ENCODE measurements at places on chromosomes 2 and 18.

GRCh38 chr2:219886615-219887014, 259.2 kb downstream of the SLC4A3 start:
- DNase-seq = no peak

- DNase-seq = no peak
Observed at GRCh38 chr18:72908181-72908580, 40.4 kb upstream of the NETO1 start.

GRCh38 chr2:170886386-170886785, 42.7 kb upstream of the GORASP2 start:
- DNase-seq = no peak

DNA sequence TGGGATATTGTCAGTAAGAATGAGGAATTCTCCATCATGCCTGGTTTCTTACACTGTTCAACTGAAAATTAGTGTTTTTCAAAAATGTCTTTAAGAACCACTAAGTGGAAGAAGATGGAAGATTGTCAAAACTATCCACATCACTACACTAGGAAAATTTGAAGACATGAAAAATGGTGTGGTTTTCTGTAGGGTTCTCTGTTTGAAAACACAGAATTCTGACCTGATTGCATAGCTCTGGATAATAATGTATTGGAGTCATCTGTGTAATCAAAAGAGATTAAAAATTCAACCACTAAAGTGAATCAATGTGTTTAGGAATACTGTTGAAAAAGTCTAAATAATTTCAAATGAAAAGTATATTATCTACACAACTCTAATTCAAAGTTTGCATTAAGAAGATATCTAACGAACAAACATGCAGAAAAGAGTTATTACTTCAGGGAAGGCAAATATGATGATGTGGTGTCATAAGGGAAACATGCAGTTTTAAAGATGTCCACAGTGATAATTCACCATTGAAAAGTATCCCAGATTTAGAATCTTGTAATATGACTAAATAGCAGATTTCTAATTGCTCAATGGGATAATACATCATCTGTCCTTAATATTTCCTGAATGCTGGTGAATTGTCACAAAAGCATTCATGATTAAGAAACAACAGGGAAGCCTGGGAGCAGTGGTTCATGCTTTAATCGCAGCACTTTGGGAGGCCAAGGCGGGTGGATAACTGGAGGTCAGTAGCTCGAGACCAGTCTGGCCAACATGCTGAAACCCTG, 116.9 kb downstream of the ERBB4 start:
- DNase-seq = no peak

DNA sequence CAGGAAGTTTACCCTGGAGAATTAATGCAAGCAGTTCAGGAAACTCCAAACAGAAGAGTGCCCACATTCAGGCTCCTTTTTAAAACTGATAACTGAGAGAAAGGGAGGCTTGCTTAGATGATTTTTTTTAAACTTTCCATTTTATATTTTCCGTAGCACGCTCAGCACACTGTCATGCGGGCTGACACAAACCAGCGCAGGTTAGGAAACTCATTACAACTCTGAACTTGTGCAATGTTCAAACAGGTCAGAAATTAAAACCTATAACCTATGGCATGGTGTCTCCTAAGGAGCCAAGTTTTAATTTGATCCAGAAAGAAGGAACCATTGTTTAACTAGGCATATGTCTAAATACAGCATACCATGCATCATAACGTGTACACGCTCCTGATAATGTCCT, 117.7 kb upstream of the SMIM21 start:
- no peak for DNase-seq

DNA sequence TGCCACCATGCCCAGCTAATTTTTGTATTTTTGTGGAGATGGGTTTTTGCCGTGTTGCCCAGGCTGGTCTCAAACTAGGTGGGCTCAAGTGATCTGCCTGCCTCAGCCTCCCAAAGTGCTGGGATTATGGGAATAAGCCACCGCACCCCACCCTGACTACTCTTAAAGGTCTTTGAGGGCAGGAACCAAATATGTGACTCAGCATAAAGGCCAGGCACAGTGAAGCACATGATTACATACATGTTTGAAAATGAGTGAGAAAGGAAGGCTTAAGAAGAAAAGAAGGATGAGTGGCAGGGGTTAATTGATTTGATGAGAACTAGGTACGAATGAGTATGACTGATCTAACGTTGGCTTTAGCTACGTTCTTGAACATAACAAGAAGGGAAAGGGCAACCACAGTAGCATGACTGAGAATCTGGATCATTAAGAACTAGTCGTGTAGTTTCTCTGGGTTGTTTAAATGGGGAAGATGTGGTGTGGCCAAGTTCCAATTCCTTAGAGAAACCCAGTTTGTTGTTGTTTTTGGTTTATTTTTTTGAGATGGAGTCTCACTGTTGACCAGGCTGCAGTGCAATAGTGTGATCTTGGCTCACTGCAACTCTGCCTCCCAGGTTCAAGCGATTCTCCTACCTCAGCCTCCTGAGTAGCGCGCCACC, 6.8 kb downstream of the RESP18 start:
- DNase-seq = no peak

DNA sequence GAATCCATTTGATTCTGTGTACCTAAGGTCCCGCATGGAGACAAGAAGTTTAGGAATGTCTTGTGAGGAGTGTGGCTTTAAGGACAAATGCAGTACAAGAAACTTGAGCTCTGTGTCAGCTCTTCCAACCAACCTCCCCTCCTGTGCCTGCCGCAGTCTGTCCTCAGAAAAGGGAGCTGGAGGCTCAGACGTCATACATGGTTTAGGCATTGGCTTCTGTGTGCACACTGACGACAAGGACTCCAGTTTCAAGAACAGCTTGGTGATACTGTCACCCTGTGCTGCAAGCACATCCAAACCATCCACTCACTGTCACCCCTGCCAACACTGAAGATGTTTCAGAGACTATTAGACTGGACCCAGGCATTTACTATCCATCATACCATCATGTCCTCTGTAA, 470.4 kb downstream of the IRS1 start:
- DNase-seq = no peak

- DNase-seq = no peak
Observed at GRCh38 chr2:54047091-54047490, 68.3 kb upstream of the ACYP2 start.

DNA sequence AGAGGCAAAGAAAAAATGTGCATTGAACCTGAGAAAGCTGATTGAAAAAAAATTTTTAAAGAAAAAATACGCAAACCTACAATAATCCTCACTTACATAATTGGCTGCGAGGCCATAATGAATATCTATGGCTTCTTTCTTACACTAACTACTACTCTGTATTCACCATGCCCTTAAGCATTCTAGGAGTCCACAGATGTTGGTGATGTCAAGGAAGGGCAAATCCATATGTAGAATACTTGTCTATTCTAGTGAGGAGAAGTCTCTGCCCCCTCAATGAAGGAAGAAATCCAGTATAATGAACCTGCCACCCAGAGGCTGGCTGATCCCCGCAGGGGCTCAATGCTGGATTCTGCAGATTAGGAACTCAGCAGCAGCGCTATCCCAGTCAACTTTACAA, 14.3 kb downstream of the GALNT3 start:
- no peak for DNase-seq

- DNase-seq = no peak
Observed at GRCh38 chr2:207257251-207258250, 91.8 kb upstream of the KLF7 start.

DNA sequence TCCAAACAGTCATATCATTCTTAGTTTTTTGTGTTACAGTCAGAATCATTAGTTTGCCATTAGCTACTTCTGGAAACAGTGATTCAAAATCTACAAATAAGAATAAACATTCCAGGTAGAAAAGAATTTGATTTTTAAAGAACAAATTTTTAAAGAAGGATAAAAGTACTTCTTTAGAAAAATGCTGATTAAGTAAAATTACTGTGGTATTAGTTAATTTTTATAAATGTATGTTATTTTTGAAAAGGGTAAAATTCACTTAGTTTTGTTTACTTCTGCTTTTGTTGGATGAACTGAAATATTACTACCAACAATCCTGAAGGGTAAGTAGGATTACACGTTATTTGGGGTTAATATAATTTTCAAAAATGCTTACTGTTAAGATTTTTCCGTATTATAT, 11.8 kb downstream of the MMADHC start:
- DNase-seq = no peak

DNA sequence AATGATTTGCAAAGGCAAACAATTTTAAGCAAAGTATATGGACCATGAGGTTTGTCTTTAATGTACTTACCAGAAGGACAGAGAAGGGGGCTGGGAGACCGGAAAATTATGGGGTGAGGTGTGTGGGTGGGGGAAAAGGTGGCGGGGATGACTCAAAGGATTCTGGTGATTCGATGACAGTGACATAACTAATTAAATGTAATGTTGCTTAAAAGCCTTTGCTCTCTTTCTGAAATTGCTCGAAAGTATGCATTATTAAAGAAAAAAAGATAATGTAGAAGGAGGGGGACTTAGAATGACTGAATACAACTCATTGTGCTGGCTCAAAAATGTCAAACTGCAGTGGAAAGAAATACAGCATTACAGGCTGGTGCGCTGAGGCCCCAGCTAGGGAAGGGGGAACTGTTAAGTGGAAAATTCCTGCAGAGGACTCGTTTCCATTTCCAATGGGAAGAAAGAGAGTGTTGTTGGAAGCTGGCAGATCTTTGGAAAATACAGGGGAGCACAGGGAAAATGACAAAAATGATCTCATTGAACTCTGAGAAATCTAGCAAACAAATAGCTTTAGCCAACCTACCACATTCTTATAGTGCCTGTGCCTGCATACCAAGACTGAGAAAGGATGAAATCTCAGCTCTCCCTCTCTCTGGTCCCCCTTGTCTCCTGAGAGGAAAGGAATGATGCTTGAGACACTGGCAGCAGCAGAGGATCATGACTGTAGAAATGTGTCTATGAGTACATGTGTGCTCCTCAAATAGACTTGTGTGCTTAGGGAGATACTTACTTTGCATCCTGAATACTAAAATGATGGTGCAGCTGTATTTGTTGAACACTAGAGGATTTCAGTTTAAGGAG, 632.4 kb downstream of the NYAP2 start:
- DNase-seq = no peak

DNA sequence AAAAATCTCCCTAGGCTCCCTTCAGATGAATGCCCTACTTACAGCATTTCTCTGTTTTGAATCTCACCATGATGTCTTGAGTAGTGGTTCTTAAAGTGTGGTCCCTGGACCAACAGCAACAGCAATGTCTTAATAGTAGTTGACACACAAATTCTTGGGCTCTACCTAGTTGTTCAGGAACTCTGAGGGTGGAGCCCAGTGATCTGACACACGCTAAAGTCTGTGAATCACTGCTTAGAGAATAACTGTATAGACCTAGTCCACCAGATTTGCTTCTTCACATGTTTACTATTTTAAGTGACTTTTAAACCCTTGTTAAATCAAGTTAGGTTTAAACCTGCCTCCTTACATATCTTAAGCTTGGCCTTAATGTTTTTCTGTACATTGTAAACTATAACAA, 47.6 kb upstream of the ARHGAP15 start:
- DNase-seq = no peak

DNA sequence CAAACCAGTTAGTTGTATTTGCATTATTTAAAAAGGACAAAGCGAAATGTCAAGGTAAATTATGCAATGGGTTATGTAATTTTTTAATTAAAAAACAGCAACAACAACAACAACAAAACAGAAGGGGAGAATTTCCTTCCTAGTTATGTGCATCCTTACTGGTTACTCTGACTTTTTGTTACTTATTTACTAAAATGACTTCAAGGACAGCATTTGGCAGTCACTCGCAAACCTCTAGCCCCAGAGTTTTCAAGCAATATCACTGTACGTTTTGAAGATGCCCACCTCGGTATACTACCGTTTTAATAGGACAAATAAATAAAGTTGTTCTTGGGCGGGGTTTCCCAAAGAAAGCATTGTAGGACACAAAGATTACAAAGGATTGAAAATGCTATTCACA, 24.7 kb upstream of the MRO start:
- no peak for DNase-seq

DNA sequence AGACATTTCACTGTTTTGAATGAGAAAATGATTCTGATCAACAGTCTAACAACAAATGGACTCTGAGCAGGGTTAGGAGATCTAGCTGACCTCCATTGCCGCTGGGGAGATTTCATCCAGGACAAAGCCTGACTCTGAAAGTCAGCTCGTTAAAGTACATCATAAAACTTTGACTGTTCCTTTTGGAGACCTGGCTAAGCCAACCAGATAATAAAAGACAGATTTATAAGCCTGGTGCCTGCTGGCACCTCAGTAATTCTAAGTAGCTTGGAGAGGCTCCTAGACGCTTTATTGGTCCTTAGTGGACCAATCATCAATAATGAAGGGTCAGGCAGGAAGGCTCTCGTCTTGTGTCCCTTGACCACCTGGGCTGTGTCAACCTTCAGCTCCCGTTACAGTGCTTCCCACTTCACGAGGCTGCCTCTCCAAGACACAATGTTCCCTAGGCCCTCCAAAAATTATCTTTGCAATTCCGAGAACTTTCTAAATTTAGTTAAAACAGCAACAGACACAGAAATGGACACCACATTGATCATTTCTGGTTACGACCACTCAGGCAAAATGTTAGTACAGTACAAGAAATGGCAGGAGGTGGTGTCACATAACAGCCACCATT, 47.9 kb upstream of the PMAIP1 start:
- no peak for DNase-seq

DNA sequence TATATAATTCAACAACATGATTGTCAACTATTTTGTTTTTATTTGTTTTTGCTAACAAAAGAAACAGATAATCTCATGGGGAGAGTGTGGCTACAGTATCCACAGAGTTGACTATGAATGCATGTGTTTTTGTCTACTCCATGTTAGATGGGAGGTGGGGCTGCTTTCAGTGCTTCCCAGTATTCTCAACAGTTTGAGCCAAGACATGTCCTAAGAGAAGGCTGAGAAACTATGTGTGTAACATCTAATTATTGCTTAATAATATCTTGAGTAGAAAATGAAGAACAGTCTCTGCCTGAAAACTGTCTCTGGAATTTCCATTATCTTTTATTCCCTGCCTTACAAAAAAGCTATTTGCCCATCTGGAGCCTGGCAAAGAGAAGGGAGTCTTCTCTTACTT, 178.8 kb upstream of the MMADHC start:
- DNase-seq = no peak

GRCh38 chr2:230362030-230362691, 35.2 kb downstream of the SP140L start:
- DNase-seq = no peak

GRCh38 chr2:167758292-167758691, 489.1 kb downstream of the STK39 start:
- DNase-seq = no peak

DNA sequence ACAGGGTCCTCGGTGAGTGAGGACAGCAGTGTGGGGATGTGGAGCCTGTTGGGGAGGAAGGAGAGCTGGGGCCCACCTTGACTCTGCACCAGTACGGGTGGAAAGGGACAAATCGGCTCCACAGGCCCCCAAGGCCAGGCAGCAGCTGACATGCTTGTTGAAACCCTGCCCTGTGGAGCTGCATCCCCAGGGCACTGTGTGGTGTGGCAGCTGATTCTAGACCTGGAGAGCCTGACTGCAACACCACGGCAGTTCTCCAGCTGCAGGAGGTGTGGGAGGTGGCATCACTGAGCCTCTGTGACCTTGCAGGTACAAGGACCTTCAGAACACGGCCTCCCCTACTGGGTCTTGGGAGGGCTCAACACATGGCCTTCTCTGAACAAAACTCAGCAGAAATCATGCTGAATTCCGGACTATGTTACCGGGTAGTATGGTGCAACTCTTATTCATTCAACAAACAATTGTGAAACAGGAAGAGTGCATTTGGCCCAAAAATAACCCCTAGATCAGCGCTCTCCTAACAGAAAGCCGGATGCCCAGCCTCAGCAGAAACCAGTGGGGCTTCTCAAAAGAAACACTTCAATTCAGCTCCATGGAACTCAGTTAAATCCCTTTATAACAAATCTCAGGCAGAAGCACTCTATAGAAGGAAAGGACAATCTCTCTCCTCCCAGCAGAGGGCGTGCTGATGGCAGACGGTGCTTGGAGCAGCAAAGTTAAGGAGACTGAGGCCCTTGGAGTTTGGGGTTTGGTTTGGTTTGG, 104.4 kb upstream of the SALL3 start:
- no peak for DNase-seq
